ENCODE measurements at places on chromosomes 6 and 20. TPM values are rescaled to one million over a fixed set of nuclear protein-coding genes. Genes with fewer than 3 reads are reported as not detected.

GRCh38 chr6:11366183-11366933, 133.9 kb upstream of the NEDD9 start:
- no peaks in the 10 kb centered on the region for H3K27me3 ChIP-seq
- peaks cover 46% of the 10 kb centered on the region for H3K36me3 ChIP-seq
- peak overlapping the region; percentile 2 for H3K27ac ChIP-seq
- H3K4me3 ChIP-seq, result peak overlapping the region; percentile 8

GRCh38 chr6:37221585-37222124, 35.9 kb upstream of the TBC1D22B start:
- DNase-seq, result no peak
- H3K36me3 ChIP-seq, result no peaks in the 10 kb centered on the region
- H3K4me1 ChIP-seq, result peaks cover 5% of the 10 kb centered on the region
- peak overlapping the region; percentile 86 for H3K4me3 ChIP-seq

DNA sequence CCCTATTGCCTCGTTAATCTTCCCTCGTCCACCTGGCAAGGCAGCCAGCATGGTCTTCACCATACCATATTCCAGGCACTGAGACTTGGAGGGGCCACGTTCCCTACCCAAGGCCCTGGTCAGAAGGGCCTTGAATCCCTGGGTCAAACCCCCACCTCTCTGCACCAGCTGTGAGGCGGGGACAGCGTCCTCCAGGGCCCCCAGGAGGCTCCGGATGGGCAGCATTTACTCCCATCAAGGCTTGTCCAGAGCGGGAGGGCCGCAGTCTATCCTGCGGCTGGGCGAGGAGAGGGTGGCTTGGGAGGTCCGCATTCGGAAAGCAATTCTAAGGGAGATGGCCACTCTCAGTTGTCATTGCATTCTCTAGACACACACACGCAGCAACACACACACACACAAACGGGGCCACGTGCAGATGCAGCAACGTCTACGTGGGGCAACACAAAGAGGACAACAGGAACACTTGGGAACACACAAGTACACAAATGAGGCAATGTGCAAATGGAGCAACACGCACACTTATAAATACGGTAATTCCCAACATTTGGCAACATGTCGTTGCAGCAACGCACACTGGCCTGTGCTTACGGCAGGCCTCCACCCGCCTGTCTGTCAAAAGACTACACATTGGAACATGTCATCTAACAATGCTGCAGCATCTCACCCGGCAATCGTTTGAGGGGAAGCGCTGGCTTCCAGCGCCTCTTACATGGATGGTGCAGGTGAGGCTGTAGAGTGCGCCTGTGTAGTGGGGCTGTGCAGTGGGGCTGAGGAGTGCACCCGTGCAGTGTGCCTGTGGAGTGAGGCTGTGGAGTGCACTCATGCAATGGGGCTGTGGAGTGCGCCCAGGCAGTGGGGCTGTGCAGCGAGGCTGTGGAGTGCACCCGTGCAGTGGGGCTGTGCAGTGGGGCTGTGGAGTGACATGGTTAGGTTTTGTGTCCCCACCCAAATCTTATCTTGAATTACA, 12.9 kb upstream of the NTSR1 start:
- DNase-seq, result no peak
- no peaks in the 10 kb centered on the region for H3K4me1 ChIP-seq
- H3K27me3 ChIP-seq, result peaks cover 3% of the 10 kb centered on the region
- H3K4me3 ChIP-seq, result no peak overlapping the region

DNA sequence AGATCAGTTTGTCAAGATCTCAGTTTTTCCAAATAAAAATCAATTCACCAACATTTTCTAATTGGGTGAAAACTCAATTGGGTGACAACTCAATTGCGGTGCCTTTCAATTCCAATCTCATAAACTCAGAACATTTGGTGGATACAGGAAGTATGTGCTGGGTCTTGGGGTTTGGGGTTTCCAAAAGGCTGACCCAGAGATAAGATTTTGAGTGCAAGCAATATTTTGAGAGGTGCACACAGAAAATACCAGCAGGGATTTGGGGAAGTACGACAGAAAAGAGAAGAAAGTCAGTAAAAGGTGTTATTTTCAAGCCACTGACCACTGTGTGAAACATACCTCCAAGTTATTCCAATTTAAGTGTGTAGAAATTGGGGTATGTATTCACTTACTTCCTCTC, 258.0 kb downstream of the PHACTR1 start:
- H3K27me3 ChIP-seq, result no peaks in the 10 kb centered on the region
- no peaks in the 10 kb centered on the region for H3K36me3 ChIP-seq
- H3K4me3 ChIP-seq, result no peak overlapping the region
- no peak overlapping the region for H3K27ac ChIP-seq

Gene SLC22A2
- polyA plus RNA-seq, result not detected
